ENCODE measurements at places on chromosomes 16 and 17. TPM values are rescaled to one million over a fixed set of nuclear protein-coding genes. Genes with fewer than 3 reads are reported as not detected.

The TNK1 gene
- 10.1 TPM for total RNA-seq

The PLLP gene
- total RNA-seq: 44.0 TPM

The EVPLL gene
- total RNA-seq: 16.7 TPM

DNA sequence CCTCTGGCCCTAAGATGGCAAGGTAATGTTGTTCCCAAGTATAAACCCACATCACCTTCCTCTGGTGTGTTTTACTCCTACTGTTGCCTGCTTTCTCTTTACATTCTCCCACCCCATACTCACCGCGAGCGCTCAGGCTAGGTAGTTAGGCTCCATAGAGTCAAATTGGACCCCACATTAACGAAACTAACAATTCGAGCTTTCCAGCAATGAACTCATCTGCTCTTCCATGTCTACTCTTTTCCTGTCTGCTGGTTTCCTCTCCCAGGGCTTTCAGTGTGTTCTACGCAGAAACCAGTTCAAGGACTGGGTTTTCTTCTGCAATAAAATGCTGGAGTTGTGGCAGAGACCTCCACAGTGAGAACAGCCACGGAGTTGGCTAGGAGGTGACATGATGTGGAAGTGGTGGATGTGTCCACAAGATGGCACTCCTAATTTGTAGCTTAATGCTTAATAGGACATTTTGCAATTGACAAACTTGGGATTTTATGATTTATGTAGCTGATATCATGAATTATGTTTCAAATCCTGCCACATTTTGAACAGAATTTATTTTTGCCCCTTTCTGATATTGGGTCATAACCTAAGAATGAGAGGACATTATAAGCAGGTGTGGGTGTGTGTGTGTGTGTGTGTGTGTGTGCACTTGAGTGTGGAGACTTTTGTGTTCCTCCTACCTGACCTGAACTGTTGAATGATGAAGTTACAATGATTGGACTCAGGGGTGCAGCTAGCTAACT lies 2.2 kb upstream of the UQCRC2 start:
- peaks cover 47% of the 10 kb centered on the region for H3K4me1 ChIP-seq
- H3K36me3 ChIP-seq: no peaks in the 10 kb centered on the region
- H3K4me3 ChIP-seq: no peak overlapping the region
- no peak for DNase-seq

GRCh38 chr17:74432424-74432690 lies 469 bp downstream of the GPRC5C start:
- H3K4me3 ChIP-seq: peak overlapping the region; percentile 74
- H3K4me1 ChIP-seq: peaks cover 46% of the 10 kb centered on the region
- no peaks in the 10 kb centered on the region for H3K27me3 ChIP-seq
- no peak for DNase-seq

DNA sequence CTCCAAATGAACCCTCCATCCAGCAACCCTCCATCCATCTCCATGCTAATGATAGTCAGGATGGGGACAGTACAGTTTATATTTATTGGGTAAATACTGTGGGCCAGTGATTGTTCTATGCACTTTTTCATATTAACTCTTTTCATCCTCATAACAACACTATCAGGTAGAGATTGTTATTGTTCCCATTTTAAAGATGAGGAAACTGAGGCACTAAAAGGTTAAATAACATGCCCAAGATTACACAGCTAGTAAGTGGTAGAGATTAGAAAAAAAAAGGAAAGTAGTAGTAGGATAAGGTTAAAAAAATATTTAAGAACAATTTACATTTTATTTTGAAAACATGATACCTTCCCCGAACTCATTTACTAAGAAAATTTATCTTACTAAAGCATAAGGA lies 21.9 kb upstream of the SUPT4H1 start:
- H3K27ac ChIP-seq: no peak overlapping the region
- no peaks in the 10 kb centered on the region for H3K27me3 ChIP-seq
- no peaks in the 10 kb centered on the region for H3K4me1 ChIP-seq
- no peak for DNase-seq

DNA sequence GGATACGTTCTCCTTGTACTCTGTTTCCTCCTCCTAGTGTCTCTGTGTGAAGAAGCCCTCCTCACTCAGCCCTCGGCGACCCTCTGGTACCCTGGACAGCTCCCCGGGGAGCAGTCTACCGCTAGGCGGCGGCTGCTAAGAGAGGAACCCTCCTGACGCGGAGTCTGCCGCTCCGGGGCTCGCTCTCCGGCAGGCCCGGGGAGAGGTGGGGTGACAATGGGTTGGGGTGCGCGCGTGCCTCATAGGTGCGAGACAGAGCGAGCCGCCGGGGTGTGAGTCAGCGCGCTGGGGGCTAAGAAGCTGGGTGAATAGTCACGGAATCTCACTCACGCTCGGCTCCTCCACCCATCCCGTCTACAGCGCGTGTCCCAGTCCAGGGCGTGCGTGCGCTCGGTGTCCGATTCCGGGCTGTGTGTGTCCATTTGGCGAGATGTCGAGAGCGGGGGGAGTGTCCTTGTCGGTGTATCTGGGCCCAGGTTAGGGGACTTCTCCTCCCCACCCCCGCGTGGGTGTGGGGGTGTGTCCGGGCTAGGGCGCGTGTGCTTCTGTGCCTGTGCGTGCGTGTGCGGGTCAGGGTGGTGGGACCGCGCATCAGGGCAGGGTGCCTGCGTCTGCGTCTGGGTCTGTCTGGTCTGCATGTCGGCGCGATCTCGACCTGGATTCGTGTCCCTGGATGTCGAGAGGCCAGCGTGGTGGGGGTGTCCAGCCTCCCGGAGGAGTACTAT lies 577 bp upstream of the HS3ST2 start:
- H3K4me3 ChIP-seq: peak overlapping the region; percentile 35
- DNase-seq: no peak

- DNase-seq: no peak
- no peaks in the 10 kb centered on the region for H3K27me3 ChIP-seq
- no peaks in the 10 kb centered on the region for H3K36me3 ChIP-seq
- H3K27ac ChIP-seq: no peak overlapping the region
- no peak overlapping the region for H3K4me3 ChIP-seq
Observed at GRCh38 chr17:43395165-43395564, 3.6 kb upstream of the ARL4D start.

DNA sequence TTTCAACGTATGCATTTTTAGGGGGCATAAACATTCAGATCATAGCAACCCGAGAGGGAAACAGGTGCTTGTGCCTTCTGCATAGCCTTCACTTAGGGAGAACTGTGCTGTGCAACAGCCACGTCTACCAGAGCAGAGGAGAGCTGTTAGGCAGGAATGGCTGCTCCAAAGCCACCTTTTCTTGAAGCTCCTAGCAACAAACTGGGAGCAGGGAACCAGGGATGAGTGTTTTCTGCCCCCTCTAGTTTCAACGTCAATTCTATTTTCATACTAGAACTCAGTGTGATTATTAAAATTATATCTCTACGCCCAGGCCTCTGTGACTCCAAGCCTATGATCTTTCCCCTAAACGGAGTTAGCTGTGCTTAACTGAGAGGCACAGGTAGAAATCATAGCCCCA lies 290.0 kb downstream of the HAPSTR1 start:
- no peak overlapping the region for H3K4me3 ChIP-seq
- no peaks in the 10 kb centered on the region for H3K27me3 ChIP-seq
- no peaks in the 10 kb centered on the region for H3K4me1 ChIP-seq
- DNase-seq: no peak

GRCh38 chr16:67650023-67650422 lies 5.1 kb downstream of the CARMIL2 start:
- DNase-seq: no peak
- no peak overlapping the region for H3K27ac ChIP-seq
- peaks cover 34% of the 10 kb centered on the region for H3K4me1 ChIP-seq
- H3K4me3 ChIP-seq: no peak overlapping the region
- peaks cover 17% of the 10 kb centered on the region for H3K27me3 ChIP-seq

GRCh38 chr16:27362570-27363245 lies 39.3 kb upstream of the IL21R start:
- H3K4me1 ChIP-seq: peaks cover 14% of the 10 kb centered on the region
- no peak for DNase-seq
- H3K4me3 ChIP-seq: no peak overlapping the region

Data from vagina (tissue), 2 donors.